ENCODE measurements at places on chromosomes 4 and X.

GRCh38 chr4:40214661-40215418 lies 18.0 kb downstream of the RHOH start:
- no peak for DNase-seq

DNA sequence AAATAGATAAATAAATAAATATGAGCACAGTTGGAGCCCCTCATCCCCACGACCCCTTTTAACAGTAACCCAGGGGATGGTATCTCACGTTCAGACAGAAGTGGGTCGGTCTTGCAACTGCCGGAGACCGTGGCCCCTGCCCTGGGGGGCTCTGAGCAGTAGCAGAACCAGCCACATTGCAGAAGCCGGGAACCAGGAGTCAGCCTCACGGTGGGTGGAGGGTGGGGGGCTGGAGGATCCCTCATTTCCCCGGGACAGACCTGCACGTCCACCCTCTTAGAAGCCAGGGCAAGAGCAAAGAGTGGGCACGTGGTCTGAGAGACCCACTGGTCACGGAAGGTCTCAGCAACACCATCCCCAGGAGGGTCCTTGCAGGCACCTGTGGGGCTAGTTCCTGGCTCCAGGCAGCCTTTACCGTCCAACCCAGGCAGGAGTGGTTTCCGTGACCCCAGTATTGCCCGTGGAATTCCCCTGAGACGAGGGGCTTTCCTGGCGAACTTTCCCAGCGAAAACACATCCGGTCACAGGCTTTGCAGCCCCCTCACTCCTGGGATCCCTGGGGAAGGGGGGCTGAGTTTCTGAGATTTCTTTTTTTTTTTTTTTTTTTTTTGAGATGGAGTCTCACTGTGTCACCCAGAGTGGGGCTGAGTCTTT lies 8.8 kb upstream of the IL3RA start:
- DNase-seq: no peak

- no peak for DNase-seq
Measured at GRCh38 chrX:129227366-129227765, 295.9 kb downstream of the SMARCA1 start.

DNA sequence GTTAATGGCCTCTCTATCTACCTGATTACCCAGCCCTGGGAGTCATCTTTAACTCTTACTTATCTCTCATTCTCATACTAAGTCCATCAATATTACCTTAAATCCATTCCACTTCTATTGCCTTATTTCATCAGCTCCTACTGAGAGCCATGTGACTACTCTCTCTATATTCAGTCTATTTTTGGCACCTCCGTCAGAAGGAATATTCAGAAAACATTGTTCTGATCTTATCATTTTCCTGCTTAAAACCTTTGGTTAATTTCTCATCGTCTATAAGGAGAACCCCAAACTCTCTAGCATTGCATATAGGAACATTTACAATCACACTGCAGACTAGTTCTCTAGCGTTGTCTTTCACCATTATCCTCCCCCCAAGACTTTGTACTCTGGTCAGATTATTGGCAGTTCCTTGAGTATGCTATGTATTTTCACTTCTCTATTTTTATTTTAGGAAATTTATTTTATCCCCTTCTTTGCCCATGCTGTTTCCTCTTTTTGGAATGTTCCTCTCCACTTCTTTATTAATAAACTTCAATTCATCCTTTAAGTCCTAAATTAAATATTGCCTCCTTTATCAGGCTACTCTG lies 13.7 kb upstream of the AMMECR1 start:
- DNase-seq: no peak

GRCh38 chr4:127656047-127656680 lies 23.4 kb downstream of the INTU start:
- no peak for DNase-seq
